ENCODE measurements at places on chromosomes 16 and 17.

DNA sequence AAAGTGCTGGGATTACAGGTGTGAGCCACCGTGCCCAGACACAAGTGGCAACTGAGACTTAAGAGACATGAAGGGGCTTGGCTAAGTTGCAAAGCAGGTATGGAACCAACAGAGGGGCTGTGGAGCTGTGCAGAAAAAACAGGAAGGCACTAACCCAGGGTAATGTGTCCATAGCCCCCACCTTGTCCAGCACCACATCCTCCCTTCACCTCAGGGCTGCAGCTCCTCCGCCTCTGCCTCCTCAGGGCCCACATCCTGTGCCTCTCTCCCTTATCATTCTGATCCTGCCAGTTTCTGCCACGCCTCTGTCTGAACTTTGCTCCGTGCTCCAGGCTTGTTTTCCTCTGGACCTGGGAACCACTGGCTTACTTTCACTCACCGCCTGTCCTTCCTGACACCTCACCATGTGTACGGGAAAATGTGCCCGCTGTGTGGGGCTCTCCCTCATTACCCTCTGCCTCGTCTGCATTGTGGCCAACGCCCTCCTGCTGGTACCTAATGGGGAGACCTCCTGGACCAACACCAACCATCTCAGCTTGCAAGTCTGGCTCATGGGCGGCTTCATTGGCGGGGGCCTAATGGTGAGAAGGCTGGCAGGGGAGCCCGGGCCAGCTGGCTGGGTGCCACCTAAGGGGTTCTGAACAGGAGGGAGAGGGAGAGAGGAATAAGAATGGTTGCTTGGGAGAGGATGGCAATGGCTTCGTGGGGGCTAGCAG, at the start of gene TM4SF5:
Gene TM4SF5 (plus strand): TSS at position 368 of the 716 bp plus-strand sequence. CDS start 37 bp downstream, at position 405.
- no peak for DNase-seq

DNA sequence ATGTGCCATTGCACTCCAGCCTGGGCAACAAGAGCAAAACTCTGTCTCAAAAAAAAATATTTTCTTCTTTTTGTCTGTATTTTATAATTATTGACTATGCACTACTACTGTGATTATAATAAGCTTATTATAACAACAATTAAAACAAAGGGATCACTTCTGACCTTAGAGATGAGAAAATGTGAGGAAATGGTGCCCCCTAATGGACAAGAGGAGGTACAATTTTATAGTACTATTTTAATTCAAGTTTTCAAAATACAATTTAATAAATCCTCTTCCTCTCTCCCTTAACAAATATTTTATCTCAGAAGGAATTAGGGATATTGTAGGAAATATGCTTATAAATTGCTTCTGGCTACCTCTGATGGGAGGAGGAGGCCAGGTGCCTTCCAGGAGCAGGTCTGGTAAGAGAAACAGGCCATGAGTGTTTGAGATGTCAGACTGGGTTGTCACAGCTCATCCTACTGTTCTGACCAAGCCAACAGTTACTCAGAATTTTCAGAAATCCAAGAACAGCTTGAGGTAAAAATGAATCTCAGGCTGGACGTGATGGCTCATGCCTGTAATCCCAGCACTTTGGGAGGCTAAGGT, 14.0 kb downstream of the VPS53 start:
- no peak for DNase-seq

- no peak for DNase-seq
Measured at GRCh38 chr16:3770530-3770929, 53.2 kb upstream of the TRAP1 start.

GRCh38 chr17:59338498-59338897, 7.0 kb downstream of the YPEL2 start:
- DNase-seq, result no peak

DNA sequence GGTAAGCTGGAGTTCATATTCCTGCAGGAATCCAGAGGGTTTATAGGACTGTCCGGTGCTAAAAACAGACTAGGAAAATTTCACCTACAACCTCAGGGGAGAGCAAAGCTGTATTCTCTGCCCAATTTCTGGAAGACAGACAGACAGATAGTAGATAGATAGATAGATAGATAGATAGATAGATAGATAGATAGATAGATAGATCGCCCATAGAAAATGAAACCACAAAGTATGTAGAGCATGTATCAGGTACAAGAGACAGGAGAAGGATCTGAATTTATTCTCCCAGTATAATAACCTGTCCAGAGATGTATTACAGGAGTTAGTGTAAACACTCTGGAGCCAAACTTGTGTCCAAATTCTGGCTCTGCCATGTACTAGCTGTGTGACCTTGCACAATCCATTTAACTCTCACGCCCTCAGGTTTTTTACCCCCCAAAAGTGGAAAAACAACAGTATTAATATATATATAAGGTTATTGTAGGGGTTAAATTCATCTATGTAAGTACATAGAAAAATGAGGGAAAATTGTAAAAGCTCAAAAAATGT, 2.1 kb upstream of the ABCA6 start:
- DNase-seq, result no peak

- DNase-seq, result no peak
Measured at GRCh38 chr17:8949061-8949661, 16.3 kb downstream of the PIK3R5 start.

DNA sequence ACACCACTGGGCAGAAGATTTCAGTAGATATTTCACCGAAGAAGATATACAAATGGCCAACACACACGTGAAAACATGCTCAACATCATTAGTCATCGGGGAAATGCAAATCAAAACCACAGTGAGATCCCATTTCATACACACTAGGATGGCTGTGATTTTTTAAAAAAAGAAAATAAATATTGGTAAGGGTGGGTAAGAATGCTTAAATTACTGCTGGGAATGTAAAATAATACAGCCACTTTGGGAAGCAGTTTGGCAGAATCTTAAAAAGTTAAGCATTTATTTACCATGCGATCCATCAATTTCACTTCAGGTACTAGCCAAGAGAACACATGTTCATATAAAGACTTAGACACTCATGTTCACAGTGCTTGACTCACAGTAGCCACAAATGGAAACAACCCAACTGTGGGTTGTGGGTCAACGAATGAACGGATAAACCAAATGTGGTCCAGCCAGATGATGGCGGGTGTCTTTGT, 6.5 kb upstream of the C16orf74 start:
- no peak for DNase-seq

DNA sequence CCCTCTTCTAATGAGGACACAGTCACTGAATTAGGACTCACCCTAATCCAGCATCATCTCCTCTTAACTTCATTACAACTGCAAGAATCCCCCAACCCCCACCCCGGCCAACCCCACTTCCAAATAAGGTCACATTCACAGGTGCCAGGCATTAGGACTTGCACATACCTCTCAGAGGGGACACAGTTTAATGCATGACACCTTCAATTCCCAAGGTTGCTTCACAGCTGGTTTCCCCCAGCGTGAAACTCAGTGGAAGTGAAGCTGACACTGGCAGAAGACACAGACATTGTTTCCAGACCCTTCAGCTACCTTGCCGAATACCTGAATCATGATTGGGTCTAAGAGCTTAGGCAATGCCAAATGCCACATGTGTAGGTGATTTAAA, 217.0 kb upstream of the DYNLRB2 start:
- no peak for DNase-seq

Data from GOT3 (cell line).